Stimulated activated CD8-positive, alpha-beta memory T cell treated with anti-CD3 and anti-CD28 coated beads, Interleukin-4, amount 100 ng/mL, for 48 hours (primary cell): ENCODE measurements at places on chromosomes 11 and 22.
A peak's percentile ranks its signal among the peaks of the same experiment; 100 is the strongest.

GRCh38 chr11:65500387-65501185 lies 1.7 kb downstream of the MALAT1 start:
- DNase-seq = peak; percentile 71

DNA sequence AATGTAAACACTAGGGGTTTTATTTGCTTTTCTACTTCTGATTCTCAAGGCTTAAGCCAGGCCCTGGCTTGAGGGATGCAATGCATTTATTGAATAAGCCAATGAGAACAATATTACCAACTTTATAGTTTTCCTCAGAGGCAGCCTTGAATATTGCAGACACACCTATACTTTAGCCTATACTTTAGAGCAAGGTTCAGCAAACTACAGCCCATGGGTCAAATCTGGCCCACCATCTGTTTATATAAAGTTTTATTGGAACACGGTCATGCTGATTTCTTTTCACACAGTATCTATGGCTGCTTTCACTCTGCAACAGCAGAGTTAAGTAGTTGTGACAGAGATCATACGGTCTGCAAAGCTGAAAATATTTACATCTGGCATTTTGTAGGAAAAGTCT lies 50.3 kb upstream of the E2F8 start:
- DNase-seq = no peak

- peak; percentile 29 for DNase-seq
These were observed 128.3 kb downstream of the TEAD1 start for GRCh38 chr11:12802418-12803085.

- peak; percentile 40 for DNase-seq
These were observed 97.3 kb downstream of the PDHX start for GRCh38 chr11:35013514-35014233.

DNA sequence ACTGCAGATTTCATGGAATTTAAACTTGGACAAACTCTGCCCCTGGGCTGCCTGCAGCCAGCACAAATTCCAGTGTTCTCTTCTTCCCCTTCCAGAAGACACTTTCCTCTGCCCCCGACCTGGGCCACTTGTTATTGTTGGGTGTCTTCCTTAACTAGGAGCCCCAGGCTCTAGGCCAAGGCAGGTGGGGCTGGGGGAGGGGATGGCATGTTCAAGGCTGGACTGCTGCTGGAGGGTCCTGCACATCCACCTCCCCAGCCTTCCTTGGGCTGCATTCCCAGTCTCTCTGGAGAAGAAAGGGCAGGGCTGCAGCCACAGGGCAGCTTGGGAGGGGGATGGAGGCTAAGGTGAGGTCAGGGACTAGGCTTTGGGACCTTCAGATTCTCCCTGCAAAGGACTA lies 11.5 kb upstream of the SLC22A6 start:
- no peak for DNase-seq

DNA sequence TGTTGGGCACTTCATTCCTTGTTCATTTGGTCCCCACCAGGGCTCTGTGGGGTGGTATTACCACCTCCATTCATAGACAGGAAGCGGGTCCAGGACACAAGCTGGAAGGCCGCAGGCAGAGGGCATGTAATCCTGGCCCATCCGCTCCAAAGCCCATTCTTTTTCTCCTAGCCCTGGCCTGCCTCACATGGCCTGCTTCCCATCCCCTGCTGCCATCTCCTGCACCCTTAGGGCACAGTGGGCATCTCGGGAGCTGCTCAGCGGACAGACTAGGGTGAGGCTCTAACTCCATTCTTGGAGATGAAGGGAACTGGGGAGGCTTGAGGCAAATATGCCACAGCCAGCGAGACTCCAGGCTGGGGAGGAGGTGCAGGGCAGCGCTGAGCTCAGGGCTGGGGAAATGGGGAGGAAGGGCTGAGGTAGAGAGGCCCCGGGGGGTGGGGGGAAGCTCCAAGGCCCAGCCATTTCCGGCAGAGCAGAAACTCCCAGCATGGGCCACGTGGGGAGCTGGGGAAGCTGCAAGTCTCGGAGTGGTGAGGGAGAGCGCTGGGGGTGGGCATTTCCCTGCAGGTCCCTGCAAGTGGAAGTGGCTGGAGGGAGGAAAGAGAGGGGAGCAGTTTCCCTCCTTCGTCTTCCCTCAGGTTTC lies 14.3 kb upstream of the BCL9L start:
- peak; percentile 71 for DNase-seq

GRCh38 chr22:28222052-28222451 lies 303.0 kb upstream of the PITPNB start:
- no peak for DNase-seq

DNA sequence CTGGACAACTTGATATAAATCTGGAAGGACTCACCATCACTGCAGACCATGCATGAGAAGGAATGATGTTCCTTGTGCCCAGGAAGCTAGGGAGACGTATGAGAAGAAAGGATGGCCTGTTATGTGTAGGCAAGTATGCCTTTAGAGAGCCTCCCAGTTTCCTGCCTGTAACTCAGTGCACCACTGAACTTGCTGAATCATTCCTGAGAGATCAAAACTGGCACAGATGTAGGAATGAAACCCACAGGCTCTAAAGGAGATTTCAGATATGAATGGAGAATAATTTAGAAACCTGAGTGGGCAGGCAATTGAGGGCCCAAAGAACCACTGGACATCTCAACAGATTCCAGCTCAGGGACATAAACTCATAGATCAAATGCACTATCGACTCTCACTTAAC lies 38.4 kb upstream of the PRSS23 start:
- no peak for DNase-seq

- peak; percentile 90 for DNase-seq
These were observed 295.1 kb upstream of the PLET1 start for GRCh38 chr11:112555491-112556364.

- DNase-seq = no peak
These were observed 163.2 kb downstream of the BRD1 start for GRCh38 chr22:49664371-49664881.

DNA sequence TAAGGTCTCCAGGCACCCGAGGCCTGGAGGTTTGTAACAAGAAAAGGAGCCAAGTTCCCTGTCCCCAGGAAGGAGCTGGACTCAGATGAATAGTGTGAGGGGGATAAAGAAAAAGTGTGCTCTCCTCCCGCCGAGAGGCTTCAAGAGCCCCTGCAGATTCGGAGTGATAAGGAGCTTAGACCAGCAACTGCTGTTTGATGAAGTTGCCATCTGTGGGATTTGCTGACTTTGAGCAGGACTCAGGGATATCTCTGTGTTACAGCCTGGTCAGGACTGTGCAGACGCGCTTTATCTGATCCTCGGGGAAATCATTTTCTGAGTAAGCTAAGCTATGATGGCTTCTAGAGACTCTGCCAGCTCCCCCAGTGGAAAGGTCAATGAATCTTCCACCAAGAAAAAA lies 1017.0 kb downstream of the TBC1D22A start:
- no peak for DNase-seq

DNA sequence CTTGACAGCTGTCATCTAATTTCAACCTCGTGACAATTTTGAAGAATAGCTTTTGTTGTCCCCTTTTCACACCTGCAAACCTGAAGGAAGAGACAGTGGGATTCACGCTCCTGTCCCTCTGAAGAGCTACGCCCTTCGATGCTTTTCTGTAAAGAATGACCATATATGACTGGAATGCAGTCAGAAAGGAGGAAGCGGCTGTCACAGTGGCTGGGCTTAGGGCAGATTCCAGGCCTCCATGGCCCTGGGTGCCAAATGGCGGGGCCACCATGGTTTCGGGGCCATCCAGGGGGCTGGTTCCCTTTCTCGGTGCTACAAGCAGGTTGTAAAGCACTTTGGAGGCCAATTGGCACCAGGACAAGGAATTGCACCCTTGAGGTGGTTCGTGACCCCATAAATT lies 22.2 kb upstream of the FGF19 start:
- no peak for DNase-seq

GRCh38 chr11:121321614-121322243 lies 29.2 kb downstream of the SC5D start:
- no peak for DNase-seq

GRCh38 chr22:21693999-21694341 lies 28.2 kb downstream of the PPIL2 start:
- no peak for DNase-seq

DNA sequence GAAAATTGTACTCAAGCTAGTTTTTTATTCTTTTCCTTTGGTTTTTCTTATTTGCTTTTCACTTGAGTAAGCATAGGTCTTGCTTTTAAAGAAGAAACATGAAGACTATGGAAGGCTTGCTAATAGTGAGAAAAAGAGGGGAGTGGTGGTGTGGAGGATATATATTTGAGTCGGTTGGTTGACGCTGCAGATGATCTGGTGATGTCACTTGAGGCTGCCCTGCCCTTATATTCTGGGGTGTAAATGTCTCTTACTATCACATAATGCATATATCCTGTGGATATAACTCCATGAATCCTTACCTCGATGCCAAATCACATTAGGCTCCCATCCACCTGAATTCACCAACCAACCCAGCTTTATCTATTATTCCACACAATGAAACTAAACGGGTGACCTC lies 2.9 kb downstream of the GRIA4 start:
- no peak for DNase-seq

- no peak for DNase-seq
These were observed 17.5 kb upstream of the GAL start for GRCh38 chr11:68666849-68667248.

DNA sequence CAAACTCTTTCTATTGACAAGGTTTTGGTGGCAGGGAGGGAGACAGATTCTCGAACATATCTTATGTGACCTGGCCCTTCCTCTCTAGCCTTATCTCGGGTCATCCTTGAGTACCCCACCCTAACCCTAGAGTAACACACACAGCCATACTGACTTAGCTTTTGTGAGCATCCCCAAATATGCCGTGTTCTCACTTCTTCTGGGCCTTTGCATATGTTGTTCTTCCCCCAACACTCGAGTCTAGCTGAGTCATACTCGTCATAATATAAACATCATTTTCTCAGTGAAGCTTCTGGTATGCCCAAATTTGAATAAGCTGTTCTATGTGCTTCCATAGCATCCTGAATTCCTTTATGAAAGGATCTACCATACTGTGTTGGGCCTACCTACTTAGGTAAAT lies 8.0 kb downstream of the TTC17 start:
- no peak for DNase-seq

DNA sequence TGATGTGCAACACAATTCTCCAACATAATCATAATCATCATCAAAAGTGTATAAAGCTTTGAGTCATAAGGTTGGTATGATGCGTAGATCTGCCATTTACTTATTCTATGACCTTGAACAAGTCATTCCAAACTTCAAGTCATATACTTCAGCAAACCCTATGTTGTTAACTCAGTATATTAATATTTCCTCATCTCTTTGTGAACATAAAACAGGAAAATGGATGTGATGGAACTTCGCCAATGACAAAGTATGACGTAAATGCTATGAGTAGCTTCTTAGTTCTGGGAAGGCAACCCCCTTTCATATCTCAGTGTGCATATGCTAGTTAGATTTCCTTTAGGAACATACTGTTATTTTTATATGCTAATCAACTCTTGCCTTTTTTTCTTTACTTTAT lies 102.7 kb upstream of the ANO3 start:
- DNase-seq = no peak

- peak; percentile 51 for DNase-seq
These were observed at the start of gene LRP4 for GRCh38 chr11:46918083-46918787. Gene LRP4 (minus strand): TSS chr11:46918550. CDS start chr11:46918379, 171 bp downstream.

GRCh38 chr11:5596607-5597201 lies at the start of gene TRIM6:
Gene TRIM6 (plus strand): TSS chr11:5596637. CDS start chr11:5596898, 261 bp downstream.
- DNase-seq = peak; percentile 32

DNA sequence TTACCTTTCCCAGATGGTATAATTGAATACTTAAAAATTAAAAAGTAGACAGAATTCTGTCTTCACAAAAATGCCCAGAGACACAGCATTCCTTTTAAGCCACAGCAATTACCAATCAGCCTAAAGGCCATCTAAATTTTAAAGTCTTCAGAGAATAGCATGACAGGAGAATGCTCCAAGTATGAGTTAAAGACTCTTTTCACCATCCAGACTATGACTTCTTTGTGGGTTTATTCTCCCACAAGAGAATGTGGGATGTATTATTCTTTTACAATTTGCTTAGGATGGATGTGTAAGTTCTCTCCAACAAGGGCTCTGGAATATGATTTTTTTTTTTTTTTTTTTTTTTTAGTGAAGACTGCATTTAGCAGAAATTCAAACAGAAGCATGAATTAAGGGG lies 249.9 kb downstream of the TTC28 start:
- DNase-seq = no peak

- no peak for DNase-seq
These were observed 24.0 kb downstream of the PANX1 start for GRCh38 chr11:94152678-94153065.
